ENCODE measurements at places on chromosomes 16 and 17.

- DNase-seq = no peak
These were observed 193.8 kb upstream of the IRX3 start for GRCh38 chr16:54480429-54480828.

- DNase-seq = no peak
These were observed 188.1 kb upstream of the ZNF469 start for GRCh38 chr16:88194397-88195268.

DNA sequence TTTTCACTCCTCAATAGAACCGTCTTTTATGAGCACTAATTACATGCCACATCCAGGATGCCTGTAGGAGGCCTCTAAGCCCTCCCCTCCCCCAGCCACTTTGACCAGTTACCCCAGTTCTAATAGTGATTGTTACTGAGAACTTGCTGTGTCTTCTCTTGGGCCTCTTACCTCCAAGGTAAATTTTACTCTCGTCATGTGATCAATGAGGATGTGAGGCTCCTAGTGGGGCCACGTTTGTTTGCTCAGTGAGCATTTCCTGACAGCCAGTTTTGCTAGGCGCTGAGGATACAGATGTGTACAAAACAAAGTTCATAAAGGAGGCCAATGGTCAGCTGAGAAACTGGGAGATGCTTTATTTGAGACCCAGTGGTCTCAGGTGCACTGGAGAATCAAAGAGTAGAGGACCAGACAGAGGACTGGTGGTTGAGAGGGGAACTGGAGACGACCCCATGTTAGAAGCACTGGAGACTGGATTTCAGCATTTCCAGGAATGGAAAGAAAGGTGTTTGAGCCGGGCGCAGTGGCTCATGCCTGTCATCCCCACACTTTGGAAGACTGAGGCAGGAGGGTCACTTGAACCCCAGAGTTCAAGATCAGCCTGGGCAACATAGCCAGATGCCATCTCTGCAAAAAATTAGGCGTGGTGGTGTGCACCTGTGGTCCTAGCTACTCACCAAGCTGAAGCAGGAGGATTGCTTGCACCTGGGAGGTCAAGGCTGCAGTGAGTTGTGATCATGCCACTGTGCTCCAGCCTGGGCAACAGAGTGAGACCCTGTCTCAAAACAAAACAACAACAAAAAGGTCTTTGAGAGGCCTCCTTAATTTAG lies 2.6 kb downstream of the ATP2C2 start:
- DNase-seq = no peak

- no peak for DNase-seq
These were observed 1.3 kb upstream of the CD300C start for GRCh38 chr17:74547264-74547663.

GRCh38 chr16:51549836-51550235 lies 398.8 kb upstream of the SALL1 start:
- DNase-seq = no peak

GRCh38 chr17:34663714-34664113 lies 84.3 kb downstream of the TMEM132E start:
- no peak for DNase-seq

DNA sequence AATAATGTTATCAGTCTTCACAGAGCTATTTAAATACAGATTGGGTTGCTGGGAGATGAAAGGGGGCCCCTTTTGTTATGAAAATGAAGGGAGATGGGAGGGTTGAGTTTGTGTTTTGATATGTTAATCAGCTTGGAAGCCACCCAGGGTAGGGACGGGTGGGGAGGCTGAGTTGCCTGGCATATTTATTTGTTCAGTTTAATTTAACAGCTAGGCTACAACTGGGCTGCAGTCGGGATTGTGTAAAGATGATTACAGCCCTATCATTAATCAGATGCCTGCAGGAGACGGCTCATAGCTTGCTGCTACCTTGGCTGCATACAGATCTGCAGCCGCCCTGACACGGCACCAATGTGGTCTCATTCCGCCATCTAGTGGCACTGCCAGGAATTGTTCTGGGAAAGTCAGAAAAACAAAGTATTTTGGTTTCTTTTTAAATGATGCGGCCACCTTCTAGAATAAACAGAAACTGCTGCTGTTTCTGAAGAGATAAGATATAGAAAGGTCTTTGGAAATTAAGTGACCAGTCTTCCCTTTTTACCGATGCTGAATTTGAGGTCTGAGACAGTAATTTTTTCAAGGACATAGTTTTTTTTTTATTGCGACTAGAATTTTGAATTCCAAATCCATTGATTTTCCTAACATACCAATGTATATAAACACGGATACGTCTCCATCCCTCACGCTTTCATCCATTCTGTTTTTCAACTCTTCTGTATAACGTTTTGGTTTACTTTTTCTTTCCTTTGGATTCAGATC lies 458.0 kb upstream of the ASIC2 start:
- peak; percentile 29 for DNase-seq

DNA sequence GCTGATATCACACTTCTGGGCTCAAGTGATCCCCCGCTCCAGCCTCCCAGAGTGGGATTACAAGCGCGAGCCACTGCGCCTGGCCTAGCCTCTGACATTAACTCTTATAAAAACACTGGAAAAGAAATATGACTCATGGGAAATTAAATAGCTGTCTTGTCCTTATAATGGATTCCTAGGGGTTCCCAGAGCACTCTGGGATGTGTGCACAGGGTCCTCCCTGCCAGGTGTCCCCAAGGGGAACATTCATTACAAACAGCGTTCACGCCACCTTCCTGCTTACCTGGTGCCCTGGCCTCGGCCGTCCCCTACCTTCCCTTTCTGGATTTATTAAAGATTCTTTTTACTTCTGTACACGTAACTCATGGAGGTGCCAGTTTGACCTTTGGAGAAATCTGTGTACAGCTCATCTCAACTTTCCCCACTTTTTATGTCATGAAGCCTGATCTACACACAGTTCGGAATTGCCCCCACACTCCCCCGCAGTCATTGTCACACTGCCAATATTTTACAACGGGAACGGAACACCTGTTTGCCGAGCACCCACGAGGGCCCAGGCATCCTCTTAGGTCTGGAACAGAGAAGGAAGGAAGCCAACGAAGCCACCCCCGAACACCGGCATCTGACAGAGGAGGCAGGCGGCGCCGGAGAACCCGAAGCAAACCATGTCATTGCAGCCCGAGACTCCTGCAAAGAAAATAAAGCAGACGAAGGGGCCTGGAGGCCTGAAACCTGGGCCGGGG lies 39.7 kb upstream of the MEAK7 start:
- DNase-seq = no peak

DNA sequence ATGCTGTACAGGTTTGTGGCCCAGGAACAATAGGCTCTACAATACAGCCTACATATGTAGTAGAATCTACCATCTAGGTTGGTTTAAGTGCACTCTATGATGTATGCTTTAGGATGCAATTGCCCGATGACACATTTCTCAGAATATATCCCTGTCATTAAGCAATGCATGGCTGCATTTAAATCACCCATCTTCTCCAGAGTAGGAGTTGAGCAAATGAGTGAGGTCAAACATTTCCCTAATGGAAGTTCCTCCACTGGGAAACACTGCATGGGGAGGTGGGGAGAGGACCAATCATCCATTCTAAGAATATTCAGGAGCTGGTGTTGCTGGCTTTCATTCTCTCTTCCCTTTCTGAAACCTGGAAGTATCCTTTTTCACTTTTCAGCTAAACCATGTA lies 2.0 kb upstream of the PCTP start:
- no peak for DNase-seq

DNA sequence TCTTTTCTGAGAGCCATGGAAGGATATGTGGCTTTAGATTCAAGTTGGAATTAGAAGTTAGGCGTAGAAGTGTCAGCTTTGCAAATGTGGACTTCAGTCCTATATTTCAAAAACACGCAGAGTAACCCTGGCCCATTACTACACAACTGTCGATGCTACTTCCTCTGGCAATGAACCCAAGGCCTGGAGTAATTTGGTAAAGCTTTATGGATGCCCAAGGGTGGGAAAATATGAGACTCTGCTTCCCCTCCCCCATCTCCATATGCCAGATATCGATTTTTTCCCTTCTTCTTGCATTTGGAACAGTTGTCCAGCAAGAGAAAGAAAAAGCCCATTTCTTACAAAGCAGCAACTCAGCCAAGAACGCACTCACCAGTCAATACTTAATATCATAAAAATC lies 2.9 kb upstream of the MAP1LC3B start:
- DNase-seq = no peak

- DNase-seq = no peak
These were observed 857.4 kb upstream of the GOT2 start for GRCh38 chr16:59591480-59591879.

DNA sequence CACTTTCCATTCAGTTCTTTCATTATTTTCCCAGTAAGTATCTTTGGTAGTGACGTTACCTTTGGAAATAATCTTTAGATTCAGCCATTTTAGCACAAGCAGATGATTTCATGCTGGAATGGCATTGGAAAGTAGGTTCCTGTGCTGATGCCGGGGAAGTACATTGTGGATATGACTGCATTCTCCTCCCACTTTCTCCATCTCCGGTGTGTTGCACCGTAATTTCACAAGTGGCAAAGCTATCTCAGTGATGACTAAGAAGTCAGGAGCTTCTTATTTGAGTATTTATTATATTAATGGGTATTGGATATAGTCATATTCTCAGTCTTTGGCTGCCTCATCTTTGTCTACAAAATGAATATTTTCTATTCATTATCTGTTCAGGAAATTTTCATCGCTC lies 69.8 kb downstream of the MRTFB start:
- DNase-seq = no peak

- no peak for DNase-seq
These were observed 78.5 kb downstream of the KLHDC4 start for GRCh38 chr16:87687126-87687910.

DNA sequence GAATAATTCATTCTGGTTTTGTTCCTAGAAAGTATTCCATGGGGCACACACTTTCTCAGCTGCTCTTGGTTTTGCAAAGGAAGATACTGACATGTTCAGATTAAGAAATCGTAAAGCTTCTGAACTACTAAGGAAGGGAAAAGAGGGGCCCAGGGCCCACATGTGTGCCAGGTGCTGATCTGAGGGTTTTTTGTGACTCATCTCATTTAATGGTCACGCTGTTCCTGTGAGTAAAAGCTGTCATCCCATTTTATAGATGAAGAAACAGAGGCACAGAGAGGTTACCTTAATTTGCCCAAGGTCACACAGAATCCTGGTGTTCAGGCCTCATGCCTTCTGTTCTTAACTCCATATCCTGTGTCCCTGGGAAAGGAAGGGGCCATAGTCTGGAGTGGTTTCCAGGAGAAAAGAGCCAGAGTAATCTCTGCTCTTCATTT lies 113.2 kb downstream of the MSI2 start:
- no peak for DNase-seq

DNA sequence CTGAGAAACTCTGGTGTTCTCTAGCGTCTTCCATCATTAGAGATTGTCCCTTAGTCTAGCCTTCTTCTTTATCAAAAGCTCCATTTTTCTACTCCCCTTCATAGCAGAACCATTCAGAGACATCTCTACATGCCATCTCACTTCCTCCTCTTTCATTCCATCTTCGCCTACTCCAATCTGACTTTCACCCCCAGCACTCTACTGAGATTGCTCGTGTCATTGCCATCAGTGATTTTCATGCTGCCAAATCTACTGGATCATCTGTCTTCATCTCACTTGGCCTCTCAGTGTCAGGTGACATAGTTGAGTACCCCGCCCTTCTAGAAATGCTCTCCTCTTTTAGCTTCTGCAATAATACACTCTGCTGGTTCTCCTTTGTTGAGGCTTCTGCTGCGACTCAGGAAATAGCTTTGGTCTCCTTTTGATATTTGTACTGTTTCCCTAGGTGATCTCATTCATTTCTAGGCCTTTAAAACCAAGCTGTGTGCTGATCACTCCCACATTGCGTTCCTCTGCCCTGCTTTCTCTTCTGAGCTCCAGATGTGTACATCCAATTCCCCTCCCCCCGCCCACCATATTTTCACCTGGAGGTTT lies 119.1 kb downstream of the FTO start:
- DNase-seq = no peak
